Activated T-cell treated with anti-CD3 and anti-CD28 coated beads, Interleukin-2, amount 50 U/mL, for 1 hour (primary cell): ENCODE measurements at places on chromosomes 3 and 15.

DNA sequence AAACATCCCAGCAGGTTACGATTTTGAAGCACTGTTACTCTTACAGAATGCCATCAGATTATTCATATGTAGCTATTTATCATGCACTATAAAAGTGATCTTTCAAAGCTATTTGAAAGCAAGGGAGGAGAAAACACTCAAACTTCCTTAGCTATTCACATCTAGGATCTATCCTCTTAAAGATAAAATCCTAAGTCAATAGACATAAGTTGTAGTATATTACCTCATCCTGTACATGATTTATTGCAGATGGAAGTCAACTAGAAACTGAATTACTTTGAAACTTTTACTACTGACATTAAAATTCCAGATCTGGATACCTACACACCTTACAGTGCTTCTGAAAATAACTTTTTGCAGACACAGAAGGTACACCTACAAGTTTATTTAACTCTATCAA lies 197.2 kb downstream of the MEIS2 start:
- no peak for DNase-seq

DNA sequence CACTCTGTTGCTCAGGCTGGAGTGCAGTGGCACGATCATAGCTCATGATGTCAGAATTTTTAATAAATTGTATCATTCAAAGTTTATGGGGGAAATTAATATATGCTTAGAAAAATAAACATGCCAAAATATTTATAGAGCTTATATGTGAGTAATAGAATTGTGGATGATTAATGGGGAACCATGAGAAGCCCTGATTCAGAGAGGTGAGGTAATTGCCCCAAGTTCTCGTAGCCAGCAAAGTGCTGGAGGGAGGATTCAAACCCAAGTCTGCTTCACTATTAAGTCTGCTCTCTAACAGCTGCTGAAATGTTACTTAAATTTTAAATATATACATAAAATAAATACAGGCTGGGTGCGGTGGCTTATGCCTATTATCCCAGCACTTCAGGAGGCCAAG lies 26.2 kb upstream of the IGF2BP2 start:
- no peak for DNase-seq

- DNase-seq, result no peak
Observed at GRCh38 chr3:197219619-197220018, 78.8 kb downstream of the DLG1 start.

DNA sequence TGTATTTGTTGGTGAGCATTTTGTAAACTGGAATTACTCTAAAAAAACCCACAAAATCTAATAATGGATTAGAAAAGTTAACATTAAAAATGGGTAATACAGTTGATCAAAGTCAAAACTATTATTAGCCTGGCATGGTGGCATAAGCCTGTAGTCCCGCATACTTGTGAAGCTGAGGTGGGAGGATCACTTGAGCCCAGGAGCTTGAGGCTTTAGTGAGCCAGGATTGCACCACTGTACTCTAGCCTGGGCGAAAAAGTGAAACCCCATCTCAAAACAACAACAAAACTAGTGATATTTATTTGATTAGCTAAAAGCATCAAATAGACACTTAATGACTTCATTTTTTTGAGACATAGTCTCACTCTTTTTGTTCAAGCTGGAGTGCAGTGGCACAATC lies 3.6 kb downstream of the SNX1 start:
- DNase-seq, result no peak

GRCh38 chr15:52289629-52290081 lies 5.9 kb downstream of the MYO5C start:
- DNase-seq, result no peak

- DNase-seq, result no peak
Observed at GRCh38 chr3:194139814-194140391, 4.0 kb downstream of the HES1 start.

DNA sequence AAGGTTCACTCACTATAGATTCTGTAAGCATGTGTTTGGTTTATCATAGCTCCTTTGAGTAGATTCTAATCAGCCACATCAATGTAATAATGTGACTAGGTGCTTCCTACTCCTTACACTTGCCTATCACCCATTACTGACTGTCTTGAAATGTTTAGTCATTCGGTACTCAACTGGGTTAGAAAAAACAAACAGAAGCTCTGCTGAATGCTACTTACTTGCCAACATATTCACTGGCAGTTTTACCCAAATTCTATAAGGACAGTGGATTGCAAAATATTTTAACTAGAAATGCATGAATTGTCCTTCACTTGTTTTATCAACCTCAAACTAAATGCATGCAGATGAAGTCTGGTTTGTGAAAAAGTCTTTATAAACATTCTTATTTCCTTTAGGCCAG lies 352.1 kb upstream of the ALCAM start:
- DNase-seq, result no peak
